ENCODE measurements at places on chromosomes 1 and 21. TPM values are rescaled to one million over a fixed set of nuclear protein-coding genes. Genes with fewer than 3 reads are reported as not detected.

The DNAJC6 gene
- total RNA-seq = 8.3 TPM

The AADACL3 gene
- not detected for total RNA-seq

The IRF6 gene
- total RNA-seq = 99.7 TPM

The PPM1J gene
- total RNA-seq = 2.1 TPM

The KCNC4 gene
- 2.3 TPM for total RNA-seq

The LRRIQ3 gene
- total RNA-seq = 1.9 TPM

The REN gene
- total RNA-seq = 5.2 TPM

The IGSF3 gene
- 34.8 TPM for total RNA-seq

The KHDC4 gene
- 32.2 TPM for total RNA-seq

The TP73 gene
- total RNA-seq = 0.04 TPM

The DRAXIN gene
- total RNA-seq = 4.5 TPM

The HSD3B1 gene
- not detected for total RNA-seq

The RGS13 gene
- not detected for total RNA-seq

The AADACL4 gene
- not detected for total RNA-seq

The S100A7A gene
- not detected for total RNA-seq

The TAGLN2 gene
- 700 TPM for total RNA-seq

The GBP3 gene
- 28.5 TPM for total RNA-seq

The COL16A1 gene
- total RNA-seq = 10.8 TPM

The SELE gene
- total RNA-seq = not detected

The ASH1L gene
- 19.5 TPM for total RNA-seq

The UHMK1 gene
- 56.5 TPM for total RNA-seq

The RIPK4 gene
- total RNA-seq = 20.5 TPM

The APCS gene
- not detected for total RNA-seq

The HMCN1 gene
- 2.1 TPM for total RNA-seq

The LCE1B gene
- not detected for total RNA-seq

The TDRD10 gene
- total RNA-seq = not detected

Measured in kidney epithelial cell (primary cell).